Lower leg skin (tissue), 4 donors: ENCODE measurements at places on chromosomes 11 and 22.

- no peak for DNase-seq
Observed at GRCh38 chr11:122192634-122193255, 76.7 kb upstream of the BLID start.

DNA sequence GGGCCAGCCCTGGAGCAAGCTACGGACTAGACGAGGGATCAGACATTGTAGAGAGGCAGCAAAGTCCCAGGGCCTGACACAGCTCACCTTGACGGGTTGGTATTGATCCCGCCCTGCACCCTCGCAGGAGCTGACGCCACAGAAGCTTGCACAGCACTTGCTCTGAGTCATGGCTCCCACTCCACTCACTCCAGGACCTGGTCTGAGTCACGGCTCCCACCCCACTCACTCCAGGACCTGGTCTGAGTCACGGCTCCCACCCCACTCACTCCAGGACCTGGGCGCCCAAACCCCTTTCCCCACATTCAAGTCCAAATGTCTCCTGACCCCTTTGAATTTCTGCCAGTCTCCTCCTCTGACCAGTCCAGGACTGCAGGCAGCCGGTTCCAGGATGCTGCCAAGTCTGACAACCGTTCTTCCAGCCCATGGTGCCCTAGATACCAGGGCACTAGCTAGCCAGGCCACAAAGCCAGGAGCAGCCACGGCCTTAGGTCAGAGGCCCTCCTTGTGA lies 6.0 kb upstream of the PNPLA5 start:
- no peak for DNase-seq

- no peak for DNase-seq
Observed at GRCh38 chr11:64152841-64153691, 12.8 kb downstream of the MACROD1 start.

DNA sequence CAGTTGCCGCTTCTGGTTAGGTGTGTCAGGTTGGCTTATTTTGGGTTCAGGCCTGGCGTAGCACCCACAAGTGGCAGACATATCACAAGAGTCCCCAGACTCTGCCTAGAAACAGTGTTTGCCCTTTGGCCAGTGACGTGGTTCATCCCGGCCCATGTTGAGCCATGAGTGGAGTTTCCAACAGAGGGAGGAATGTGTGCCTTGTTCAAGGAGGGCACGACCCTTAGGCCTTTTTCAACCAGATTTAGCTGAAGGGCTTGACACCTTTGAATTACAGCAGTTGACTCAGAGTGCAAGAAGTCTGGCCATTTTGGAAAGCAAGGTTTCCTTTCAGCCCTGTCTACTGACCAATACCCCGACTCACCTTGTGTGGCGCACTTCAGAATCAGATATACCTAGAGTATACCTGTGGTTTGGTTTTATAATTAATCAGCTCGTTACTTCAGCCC lies 15.1 kb upstream of the AIFM3 start:
- DNase-seq, result no peak

- DNase-seq, result no peak
Observed at GRCh38 chr22:42304324-42304790, 33.9 kb upstream of the TCF20 start.

- no peak for DNase-seq
Observed at GRCh38 chr11:71252770-71253730, 673 bp upstream of the SHANK2 start.

DNA sequence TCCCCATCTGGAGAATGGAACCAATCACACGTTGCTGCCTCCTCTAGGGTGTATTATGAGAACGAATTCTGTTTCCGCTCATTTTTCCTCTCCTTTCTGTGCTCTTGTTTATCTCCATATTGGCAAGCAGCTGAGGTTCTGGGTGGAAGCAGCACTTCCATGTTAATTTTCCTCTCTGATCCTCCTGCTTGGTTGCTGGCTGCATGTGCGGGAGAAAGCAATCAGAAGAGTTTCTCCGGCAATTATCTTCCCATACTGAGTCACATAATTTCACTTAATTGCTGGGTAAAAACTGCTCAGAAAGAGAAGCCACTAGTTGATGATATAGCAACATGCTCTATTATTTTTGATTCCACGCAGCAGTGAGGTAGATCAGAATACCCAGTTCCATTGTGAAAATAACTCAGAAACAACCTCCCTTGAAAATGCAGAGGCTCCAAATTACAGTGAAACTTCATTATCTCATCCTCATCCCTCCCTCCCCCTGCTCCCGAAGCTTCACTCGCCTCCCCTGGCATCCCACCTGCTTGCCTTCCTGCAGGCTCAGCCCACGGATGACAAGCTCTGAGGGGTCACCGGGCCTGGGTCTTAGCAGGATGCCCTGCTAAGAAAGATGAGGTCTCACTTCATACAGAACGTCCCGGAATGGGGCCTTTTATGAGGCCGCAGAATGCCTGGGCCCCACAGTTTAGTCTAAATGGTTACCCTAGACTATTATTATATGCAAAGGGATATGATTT lies 20.4 kb downstream of the FXYD6 start:
- DNase-seq, result peak; percentile 57

- no peak for DNase-seq
Observed at GRCh38 chr11:94558932-94559331, 8.2 kb upstream of the PIWIL4 start.

GRCh38 chr11:66864172-66864901 lies 7.5 kb downstream of the LRFN4 start:
- no peak for DNase-seq

DNA sequence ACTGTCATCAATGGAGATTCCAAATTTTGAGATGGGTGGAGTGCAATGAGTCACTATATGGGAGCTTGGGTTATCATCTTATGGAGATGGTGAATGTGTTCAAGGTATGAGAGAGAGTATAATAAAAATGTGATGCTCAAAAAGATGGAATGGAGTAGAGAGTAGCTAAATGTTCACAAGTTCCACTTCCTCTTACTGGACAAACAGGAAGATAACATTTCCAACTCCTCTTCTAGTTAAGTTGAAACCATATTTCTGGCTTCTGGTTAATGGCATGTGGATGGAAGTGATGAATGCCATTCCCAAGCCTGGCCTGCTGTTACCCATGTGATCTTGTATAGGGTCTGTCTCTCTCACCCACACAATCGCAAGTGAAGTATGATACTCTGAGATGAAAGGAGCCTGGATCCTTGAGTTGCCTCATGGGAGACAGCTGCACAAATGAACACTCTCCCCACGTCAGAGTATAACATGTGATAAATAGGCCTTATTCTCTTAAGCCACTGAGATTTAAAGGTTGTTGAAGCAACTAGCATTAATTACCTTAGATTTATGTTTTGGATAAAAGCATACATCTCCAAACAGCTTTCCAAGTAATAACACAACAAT lies 111.0 kb downstream of the RAB38 start:
- DNase-seq, result no peak

DNA sequence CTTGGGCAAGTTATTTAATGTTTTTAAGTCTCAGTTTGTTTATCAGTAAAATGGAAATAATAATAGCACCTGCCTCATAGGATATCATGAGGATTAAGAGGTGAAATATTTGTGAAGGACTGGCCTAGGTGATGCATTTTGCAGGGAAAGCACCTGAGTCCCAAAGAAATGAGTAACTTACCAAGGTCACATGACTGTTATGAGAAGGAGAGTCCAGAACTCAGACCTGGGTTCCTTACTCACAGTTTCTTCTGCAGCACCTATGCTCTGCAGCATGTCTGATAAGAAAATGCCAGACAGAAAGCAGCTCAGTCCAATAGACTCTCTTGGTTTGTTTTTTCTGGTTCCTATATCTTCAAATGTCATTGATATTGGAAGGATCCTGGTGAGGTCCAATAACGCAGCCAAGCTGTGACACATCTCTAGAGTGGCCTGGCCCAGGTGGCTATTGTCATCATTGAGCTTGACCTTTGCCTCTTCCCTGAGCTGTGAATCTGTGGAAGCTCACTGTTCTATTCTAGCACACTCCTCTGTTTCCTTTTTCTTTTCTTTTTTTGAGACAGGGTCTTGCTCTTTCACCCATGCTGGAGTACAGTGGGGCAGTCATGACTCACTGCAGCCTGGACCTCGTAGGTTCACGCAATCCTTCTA lies 174.7 kb upstream of the NAV2 start:
- no peak for DNase-seq

GRCh38 chr11:73154178-73154577 lies 12.1 kb upstream of the FCHSD2 start:
- DNase-seq, result peak; percentile 77

DNA sequence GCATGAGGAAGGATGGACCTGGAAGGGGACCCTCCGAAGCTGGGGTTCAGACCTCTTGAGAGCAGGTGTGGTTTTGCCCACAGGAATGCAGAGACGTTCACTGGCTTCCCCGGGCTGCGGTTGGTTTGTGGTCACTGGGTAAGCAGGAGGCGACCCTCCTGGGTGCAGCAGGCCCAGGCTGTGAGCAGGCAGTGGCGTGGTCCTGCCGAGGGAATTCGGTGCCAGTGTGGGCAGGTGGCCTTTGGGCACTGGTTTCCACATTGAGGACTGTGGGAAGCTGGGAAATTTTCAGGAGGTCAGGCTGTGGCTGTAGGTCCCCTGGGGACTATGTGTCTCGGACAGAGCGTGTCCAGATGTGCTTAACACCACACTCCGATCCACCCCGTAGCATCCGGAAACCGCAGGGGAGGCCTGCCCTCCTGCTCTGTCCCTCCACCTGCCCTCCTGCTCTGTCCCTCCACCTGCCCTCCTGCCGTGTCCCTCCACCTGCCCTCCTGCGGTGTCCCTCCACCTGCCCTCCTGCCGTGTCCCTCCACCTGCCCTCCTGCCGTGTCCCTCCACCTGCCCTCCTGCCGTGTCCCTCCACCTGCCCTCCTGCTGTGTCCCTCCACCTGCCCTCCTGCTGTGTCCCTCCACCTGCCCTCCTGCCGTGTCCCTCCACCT lies 27.5 kb downstream of the TPCN2 start:
- no peak for DNase-seq

GRCh38 chr22:40976866-40977700 lies 25.9 kb downstream of the RBX1 start:
- no peak for DNase-seq

DNA sequence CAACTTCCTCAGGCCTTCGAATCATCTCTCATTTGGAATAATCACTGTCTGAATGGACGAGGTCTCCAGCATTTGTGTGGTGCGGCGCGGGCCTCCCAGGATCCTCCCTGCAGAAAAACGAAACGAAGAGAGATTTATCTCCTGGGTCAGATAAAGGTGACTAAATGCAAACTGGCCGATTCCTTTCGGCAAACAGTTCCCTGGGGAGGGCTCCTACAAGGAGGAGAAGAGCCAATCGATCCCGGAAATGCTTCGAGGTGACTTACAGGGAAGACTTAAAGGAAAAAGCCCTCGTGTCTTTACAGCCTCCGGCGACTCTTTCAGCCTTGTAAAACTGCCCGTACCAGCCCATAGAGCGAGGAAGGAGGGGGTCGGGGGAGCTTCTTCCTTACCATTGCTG lies 126.5 kb downstream of the MIAT start:
- DNase-seq, result no peak

GRCh38 chr11:114122686-114123085 lies 63.2 kb downstream of the ZBTB16 start:
- no peak for DNase-seq

- no peak for DNase-seq
Observed at GRCh38 chr22:29477723-29478318, 2.2 kb upstream of the NEFH start.

- DNase-seq, result no peak
Observed at GRCh38 chr11:116782728-116783127, 5.1 kb downstream of the ZPR1 start.

DNA sequence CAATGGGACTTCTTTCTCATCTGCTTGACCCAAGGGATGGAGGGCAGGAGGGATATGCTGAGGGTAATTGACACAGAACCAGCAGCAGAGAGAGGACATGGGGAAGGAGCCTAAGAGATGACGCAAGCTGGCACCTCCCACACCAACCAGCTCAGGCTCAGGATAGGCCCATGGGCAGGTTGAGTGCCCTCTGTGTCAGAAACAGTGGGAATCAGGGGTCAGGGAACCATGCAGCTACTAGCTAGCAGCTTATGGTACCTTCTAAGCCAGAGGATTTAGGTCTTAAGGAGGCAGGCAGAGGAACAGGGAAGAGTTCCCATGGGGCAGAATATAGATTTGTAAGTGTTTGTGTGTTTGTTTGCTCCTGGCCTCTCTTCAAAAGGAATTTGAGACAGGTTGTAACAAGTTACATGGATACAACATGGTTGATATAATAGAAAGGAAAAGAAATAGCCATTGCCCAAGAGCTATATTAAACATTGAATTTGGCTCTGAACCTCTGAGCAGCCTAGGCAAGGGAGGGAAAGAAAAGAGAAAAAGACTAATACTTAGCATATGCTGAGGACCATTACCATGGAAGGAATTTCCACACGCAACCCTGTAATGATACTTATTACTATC lies 39.9 kb upstream of the NAV2 start:
- DNase-seq, result no peak

DNA sequence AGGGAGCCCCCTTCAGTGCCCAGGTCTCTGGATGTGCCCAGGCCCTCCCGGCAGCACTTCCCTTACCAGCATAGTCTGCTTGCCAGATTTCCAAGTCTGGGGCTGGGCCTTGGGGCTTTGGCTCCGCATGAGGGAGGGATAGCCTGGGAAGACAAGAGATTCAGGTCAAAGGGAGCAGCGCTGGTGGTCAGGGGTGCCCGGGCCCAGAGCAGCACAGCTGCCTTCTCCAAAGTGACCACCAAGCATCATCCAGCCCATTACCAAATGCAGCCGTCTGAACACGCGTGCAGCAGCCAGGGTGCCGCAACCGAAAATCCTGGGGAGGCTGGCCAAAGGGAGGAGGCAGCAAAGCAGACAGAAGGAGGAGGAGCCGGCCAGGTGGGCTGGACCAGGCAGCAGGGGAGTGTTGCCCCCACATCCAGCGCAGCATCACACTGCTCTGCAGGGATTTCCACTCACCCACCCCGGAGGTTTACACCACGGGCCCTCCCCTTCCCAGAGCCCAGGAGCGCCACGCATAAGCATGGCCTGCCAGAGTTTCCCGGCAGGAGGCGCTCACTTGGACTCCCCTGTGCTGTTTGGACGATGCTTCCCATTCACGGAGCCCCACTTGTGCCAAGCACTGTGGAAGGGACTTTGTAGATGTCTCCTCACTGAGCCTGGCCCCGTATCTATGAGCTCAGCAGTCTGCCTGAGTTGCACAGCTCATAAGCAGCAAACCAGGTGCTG lies 22.5 kb downstream of the TRIM29 start:
- DNase-seq, result peak; percentile 18

GRCh38 chr22:39496131-39496838 lies 5.8 kb upstream of the MIEF1 start:
- DNase-seq, result peak; percentile 57

DNA sequence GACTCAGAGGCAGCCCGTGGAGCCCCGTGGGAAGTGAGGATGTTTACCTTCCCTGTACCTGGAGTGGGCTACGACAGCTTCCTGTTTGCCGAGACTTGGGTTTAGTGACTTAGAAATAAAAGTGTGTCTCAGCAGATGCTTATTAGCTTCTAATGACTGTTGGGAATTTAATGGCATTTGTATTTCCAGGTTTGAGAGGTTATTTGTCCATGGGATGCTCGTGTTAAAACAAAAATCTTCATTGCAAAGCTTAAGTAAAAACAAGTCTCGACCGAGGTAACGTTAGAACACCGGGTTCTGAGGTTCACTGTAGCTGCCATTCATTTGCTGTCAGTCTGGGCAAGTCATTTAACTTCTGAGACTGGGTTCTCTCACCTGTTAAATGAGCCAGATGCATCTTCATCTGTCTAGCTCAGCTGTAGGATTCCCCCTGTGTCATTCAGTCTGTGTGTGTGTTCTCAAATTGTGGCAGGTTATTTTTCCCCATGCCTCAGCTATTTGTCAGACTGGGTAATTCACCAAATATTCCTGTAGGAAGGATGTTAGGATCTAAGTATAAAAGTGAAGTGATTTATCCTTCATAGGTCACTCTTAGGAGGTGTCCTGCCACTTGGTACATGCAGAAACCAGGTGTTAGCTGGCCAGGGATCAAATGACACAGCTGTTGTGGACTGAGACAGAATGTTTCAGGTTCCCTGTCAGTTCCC lies 791 bp downstream of the EI24 start:
- DNase-seq, result no peak
